Stimulated activated CD8-positive, alpha-beta memory T cell treated with anti-CD3 and anti-CD28 coated beads, Interleukin-7, amount 100 ng/mL, for 1 hour (primary cell): ENCODE measurements at places on chromosomes 3 and 15.

GRCh38 chr3:72673011-72673771, 175.1 kb downstream of the SHQ1 start:
- DNase-seq = no peak

DNA sequence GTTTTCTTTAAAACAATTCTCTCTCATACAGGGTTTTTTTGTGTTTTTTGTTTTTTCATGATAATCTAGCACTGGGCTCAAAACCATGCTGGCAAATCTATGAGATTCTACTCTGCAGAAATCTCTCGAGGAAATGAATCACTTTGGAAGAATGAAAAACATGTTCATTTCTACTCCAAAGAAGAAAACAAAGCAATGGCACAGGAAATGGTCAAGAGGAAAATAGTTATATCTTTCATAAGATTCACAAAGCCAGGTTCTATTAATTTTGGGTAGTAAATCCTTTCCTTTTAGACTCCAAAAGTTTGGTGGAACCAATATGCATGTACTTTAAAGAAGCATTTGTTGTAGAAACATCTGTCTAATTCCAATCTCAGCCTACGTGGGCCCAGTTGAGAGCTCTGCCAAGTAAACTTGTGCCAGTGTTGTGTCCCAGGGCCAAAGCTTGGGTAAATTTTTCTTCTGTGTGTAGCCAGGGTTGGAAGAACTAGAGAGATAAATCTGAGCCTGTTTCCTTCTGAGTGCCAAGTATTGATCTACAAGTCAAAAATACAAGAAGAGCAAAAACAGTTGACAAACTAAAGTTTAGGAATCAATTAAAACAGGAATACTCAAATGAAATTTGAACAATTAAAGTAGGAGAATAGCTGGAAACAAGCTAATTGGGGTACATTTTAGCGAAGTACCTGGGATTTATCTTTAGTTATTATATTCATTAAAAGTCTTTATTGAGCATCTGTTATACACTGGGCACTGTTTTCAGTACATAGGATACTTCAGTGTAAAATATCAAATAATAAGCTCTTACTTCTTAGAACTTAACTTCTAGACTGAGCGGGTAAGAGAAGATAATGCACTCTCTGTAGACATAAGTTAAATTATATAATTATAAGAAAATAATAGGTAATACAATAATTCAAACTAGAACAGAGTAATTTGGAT, 657.5 kb upstream of the NECTIN3 start:
- DNase-seq = no peak

GRCh38 chr15:80776420-80777045, 2.6 kb upstream of the CEMIP start:
- peak; percentile 14 for DNase-seq

DNA sequence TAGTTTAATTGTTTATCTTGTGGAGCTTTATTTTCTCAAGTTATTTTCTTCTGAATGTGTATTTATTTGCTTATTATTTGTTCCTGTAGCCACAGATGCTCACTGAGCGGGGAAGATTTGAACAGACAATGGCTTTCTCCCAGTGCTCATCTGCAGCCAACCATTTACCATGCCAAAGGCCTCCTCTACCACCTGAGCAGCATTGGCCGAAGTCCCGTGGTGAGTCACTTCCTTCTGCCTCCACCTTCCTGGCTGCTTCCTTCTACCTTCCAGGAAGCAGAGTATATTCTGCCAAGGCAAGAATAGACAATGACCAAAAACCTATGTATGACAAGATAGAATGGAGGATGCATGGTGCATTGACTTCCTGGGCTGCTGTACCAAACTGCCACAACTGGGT, 443.1 kb downstream of the AGBL1 start:
- no peak for DNase-seq

DNA sequence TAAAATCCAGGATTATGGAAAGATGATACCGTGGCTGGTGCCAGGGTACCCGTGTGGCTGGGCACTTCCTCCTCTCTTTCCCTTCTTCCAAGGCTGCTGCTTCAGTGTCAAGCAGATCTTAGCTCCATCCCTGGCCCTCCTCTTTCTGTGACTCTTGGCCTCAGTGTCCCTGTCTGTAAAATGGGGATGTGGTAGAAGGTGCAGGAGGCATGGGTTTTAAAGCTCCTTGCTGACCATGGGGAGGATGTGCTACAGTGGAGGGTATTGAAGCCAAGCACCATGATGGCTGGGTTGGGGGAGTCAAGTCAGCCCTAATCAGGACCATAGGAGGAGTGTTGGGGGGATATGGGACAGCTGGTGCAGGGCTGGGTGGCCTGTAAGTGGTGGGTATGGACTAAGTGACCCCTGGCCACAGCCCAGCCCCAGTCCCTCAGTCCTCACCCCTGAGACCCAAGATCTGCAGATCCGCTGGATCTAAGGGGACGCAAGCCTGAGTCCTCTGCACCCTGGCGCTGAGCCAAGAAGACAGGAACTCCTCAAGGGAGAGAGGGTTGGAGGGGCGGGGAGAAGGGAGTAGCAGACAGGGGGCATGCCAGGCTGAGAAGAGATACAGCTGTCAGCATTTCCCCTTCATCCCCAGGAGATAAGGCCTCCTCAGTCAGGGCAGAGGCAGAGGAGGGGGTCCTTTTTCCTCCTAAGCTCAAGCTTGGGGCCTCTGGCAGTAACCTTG, 12.0 kb downstream of the PTH1R start:
- DNase-seq = no peak

GRCh38 chr15:95450413-95450812, 880.1 kb upstream of the NR2F2 start:
- no peak for DNase-seq

GRCh38 chr3:24683633-24684384, 189.2 kb upstream of the THRB start:
- no peak for DNase-seq

DNA sequence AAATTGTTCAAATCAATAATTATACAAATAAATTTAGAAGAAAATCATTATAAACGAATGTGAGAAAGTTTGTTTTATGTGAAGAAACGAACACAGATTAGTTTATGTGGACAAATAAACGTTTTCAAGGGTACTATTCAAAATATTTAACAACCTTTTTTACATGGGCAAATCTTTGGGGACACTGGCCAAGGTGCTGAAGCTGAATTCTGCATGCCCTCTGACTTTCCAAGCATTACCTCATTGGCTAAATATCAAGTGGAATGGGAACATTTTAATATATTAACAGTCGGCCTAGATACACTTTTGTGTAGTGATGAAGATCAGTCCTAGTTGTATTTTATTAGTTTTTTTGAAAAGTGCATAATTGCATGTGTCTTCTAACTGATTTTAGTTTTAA, 636.4 kb upstream of the DPPA4 start:
- no peak for DNase-seq

DNA sequence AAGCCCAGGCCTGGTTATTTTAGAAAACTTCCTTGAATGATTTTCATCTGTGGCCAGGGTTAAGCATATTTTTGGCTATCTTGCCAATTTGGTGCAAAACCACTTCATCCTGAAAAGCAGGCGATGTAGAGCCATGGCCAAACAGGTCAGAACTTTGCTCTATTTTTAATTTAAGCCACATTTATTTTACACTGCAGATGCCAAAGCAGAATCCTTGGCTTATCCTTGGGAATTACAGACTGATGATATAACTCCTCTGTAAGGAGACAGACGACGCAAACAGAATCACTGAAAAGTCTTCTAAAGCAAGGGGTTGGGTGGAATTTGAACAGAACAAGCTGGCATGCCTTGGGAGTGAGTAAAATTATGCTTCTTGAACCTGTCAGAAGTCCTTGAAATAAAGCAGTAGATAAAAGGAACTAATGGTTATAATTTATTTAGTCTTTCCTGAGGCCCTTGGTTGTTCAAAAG, 121.9 kb downstream of the CHST2 start:
- no peak for DNase-seq

GRCh38 chr3:84265768-84266167, 693.0 kb upstream of the CADM2 start:
- no peak for DNase-seq

GRCh38 chr3:172098698-172099494, 59.5 kb downstream of the FNDC3B start:
- no peak for DNase-seq

DNA sequence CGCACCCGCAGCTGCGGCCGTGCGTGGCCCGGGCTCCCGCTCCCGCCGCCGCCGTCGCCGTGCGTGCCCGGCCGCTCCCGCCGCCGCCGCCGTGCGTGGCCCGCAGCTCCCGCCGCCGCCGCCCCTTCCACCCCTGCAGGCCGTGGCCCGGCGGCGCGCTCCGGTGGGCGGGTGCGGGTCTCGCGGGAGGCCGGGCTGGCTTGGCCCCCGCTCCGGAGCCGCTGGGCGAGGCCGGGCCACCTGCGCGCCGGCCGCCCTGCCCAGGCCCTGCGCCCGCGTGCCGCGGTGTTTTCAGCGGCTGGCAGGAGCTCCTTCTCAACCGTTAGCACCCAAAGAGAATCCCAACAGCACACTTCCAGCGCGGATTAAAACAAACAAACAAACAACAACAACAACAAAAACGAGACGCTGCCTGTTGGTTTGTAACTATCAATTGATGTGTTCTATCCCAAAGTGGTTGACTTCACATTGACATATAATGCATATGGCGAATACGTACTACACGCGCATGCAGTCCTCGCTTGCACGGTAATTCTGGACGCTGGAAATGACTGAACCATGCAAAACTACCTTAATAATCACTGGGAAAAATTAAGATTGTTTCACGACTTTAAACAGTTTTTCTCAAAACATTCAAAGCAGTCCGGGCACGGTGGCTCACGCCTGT, 113.7 kb upstream of the GOLGA8J start:
- no peak for DNase-seq

DNA sequence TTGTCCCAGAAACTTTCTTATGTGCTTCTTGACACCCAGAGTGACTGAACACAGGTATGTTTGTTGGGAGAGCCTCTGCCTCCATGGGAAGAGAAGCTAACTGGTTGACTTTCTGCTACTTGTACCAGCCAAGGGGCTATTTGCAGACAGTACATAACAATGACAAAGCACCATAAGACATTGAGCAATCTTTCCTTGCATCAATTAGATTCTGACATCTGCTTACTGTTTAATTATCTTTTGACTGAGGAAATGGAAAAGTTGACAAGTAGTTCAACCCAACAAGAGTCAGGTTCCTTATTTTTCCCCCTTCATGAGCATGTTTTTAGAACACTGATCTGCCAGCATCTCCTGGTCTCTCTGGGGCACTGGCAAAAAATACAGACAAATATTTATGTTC, 157.7 kb downstream of the RPLP1 start:
- no peak for DNase-seq

DNA sequence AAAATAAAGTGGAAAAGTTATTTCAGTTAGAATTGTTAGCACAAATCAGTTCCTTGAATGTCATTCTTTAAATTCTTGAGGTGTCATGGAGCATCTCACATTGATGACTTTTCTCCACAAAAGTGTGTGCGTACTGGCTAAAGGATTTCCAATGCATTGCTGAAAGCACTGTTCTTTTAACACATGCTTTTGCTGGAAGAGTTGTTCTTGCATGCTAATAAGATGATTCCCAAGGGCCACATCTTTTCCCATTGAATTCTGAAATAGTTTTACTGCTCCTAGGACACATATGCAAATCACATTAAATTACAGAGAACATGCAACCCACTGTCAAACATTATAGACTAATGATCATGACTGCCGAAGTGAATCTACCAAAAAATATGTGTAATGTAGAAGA, 516.3 kb upstream of the CADM2 start:
- no peak for DNase-seq

- no peak for DNase-seq
Measured at GRCh38 chr15:45097466-45097865, 16.5 kb downstream of the DUOX2 start.

- no peak for DNase-seq
Measured at GRCh38 chr3:128572644-128573105, 77.9 kb downstream of the RPN1 start.

GRCh38 chr15:99732751-99733267, 428 bp downstream of the LYSMD4 start:
- no peak for DNase-seq

DNA sequence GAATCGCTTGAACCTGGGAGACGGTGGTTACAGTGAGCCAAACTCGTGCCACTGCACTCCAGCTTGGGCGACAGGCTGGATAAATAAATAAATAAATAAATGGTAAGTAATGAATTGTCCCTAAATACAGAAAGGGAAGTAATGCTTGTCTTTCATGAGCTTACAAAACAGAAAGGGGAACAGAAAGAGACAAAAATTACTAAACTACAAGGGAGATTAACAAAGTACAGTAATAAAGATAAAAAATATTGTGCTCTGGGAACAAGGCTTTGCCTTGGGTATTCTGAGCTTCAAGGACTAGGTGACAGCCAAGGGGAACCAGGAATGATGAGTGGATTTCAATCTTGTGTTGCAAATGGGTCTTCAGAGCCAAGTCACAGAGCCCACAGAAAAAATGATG, 9.2 kb upstream of the HLTF start:
- no peak for DNase-seq

- no peak for DNase-seq
Measured at GRCh38 chr15:39497759-39498565, 82.9 kb upstream of the THBS1 start.

DNA sequence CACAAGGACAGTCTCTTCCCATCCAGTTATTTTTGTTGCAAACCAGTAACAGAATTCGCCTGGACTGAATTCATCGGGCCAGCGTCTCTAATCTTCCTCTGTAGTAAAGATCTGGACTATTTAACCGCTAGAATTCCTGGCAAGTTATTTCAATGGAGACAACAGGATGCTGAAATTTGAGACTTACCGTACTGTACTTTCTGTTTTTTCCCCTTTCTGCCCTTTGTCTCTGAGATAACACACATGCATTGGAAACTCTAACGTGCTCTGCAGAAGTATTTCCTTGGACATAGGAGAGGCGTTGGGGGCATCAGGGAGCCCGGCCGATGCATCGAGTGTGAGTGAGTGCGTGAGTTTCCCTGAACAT, 61.5 kb downstream of the ASB7 start:
- no peak for DNase-seq

- DNase-seq = peak; percentile 24
Measured at GRCh38 chr3:67790043-67790442, 135.6 kb upstream of the SUCLG2 start.
